Sigmoid colon (tissue), 7 donors: ENCODE measurements at places on chromosomes 3 and 15. TPM values are rescaled to one million over a fixed set of nuclear protein-coding genes. Genes with fewer than 3 reads are reported as not detected.
A peak's percentile ranks its signal among the peaks of the same experiment; 100 is the strongest.

- DNase-seq = no peak
Observed at GRCh38 chr15:33865416-33865815, 102.9 kb upstream of the CHRM5 start.

- DNase-seq = peak; percentile 78
Observed at GRCh38 chr15:69794645-69795469, 302.9 kb downstream of the TLE3 start.

GRCh38 chr3:106097817-106098435 lies 229.1 kb upstream of the CBLB start:
- DNase-seq = no peak

DNA sequence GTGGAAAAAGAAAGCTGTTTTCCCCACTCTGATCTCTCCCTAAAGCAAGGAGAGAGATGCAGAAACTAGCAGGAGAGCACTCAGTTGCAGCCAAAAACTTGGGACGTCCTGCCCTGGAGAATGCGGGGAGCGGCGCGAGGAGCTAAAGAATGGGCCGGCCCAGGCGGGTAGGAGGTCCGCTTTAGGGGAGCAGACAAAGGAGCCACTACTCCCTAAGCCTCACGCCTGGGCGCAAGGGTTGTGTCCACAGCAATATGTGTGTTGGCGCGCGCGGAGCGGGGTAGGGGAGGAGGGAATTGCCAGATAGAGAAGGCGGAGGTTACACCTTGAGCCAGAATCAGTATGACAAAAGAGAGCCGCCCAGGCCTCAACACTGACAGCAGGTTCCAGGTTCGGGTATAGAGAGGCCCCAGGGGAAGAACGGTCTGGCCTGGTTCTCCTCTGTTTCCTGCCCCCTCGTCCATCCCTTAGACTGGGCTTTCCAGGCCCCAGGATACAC lies 2.9 kb downstream of the WNT5A start:
- DNase-seq = no peak

The ANP32A gene
- total RNA-seq = 55.6 TPM

- DNase-seq = no peak
Observed at GRCh38 chr15:66017792-66018487, 148.6 kb downstream of the RAB11A start.

The OXTR gene
- total RNA-seq = 0.16 TPM

The CMSS1 gene
- 19.3 TPM for total RNA-seq
